ENCODE measurements at places on chromosomes 12 and 14. TPM values are rescaled to one million over a fixed set of nuclear protein-coding genes. Genes with fewer than 3 reads are reported as not detected.

The RBP5 gene
- not detected for total RNA-seq

The RASAL1 gene
- total RNA-seq: not detected

The ZNF891 gene
- total RNA-seq: 1.1 TPM

The BMAL2 gene
- total RNA-seq: 1.6 TPM

The AQP2 gene
- 0.83 TPM for total RNA-seq

The SLC4A8 gene
- total RNA-seq: 0.28 TPM

The TMBIM4 gene
- 107 TPM for total RNA-seq

The PLCZ1 gene
- not detected for total RNA-seq

- DNase-seq: no peak
These were observed 36.1 kb upstream of the CRY1 start for GRCh38 chr12:107129315-107129930.

DNA sequence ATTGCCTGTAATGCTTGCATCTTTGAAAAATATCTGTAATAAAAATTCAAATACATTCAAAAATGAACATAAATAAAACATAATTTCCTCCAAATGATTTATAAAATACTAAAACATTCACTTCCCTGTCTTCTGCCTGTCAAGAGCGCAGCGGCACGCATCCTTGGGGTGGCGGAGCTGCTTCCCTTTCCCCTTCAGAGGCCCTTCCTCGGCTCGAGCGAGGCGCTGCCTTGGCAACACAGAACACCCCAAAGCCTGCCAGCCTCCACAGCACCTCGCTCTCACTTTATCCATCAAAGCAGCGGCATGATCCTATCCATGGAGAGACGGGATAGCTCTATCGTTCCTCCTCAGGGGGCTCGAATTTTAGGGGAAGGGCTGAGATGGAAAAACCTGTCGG is 146.2 kb downstream of the GXYLT1 start:
- no peak for DNase-seq

- DNase-seq: no peak
These were observed 32.3 kb upstream of the RAD51AP1 start for GRCh38 chr12:4506430-4506829.

DNA sequence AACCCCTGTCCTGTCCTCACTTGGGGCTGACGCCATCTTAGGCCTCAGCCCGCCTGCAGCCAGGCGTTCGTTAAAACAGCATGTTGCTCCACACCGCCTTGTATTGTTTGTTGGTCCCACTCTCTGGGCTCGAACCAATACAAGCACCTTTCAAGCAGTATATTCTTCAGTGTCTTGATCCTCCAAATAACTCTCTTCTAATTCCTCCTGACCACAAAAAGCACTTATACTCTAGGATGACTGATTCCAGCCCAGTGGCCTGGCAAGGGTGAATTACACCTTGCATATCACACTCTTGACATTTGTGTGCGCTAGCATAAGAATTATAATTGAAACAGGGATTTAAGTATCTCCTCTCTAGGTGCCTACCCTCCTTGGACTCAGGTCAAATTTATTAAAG is 7.1 kb downstream of the CCER1 start:
- DNase-seq: no peak

DNA sequence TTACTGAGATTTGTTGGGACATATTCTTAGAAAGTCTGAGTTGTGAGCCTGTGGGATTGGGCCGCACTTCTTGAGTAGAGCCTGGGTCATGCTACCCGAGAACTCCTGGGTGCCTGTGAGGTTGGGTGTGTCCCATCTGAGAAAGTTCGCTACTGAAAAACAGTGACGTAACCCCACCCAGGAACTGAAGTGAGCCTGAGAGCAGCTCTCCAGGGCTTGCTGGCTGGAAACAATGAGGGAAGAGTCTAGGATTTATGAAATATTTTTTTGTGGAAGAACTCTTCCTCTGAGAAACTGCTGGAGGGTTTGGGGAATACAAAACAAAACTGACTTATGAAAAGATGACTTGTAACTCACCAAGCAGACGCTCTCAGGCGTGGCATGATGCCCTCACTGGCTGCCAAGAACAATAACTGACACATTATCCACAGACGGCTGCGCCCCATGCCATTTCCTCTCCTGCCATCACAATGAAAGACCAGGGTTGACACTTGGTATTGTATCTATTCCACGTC is 69.2 kb downstream of the RASSF3 start:
- DNase-seq: peak; percentile 88

- no peak for DNase-seq
These were observed 2.2 kb downstream of the AMN1 start for GRCh38 chr12:31726575-31726974.

- no peak for DNase-seq
These were observed 145.5 kb upstream of the IGF1 start for GRCh38 chr12:102625819-102626218.

DNA sequence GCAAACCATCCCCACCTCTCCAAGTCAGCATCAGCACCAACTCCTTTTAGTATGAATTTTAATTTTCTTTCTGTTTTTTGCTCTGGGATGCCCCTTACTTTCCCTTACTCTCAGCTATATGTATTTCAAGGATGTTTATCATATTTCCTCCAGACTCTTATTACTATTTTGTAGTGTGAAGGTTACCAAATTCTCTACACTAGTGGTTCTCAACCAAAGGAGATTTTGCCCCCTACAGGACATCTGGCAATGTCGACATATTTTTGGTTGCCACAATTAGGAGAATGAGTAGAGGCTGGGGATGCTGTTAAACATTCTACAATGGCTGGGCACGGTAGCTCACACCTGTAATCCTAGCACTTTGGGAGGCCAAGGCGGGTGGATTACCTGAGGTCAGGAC is 29.1 kb upstream of the SOS2 start:
- DNase-seq: no peak

GRCh38 chr14:50321009-50321660 is 9.0 kb downstream of the DMAC2L start:
- DNase-seq: no peak

DNA sequence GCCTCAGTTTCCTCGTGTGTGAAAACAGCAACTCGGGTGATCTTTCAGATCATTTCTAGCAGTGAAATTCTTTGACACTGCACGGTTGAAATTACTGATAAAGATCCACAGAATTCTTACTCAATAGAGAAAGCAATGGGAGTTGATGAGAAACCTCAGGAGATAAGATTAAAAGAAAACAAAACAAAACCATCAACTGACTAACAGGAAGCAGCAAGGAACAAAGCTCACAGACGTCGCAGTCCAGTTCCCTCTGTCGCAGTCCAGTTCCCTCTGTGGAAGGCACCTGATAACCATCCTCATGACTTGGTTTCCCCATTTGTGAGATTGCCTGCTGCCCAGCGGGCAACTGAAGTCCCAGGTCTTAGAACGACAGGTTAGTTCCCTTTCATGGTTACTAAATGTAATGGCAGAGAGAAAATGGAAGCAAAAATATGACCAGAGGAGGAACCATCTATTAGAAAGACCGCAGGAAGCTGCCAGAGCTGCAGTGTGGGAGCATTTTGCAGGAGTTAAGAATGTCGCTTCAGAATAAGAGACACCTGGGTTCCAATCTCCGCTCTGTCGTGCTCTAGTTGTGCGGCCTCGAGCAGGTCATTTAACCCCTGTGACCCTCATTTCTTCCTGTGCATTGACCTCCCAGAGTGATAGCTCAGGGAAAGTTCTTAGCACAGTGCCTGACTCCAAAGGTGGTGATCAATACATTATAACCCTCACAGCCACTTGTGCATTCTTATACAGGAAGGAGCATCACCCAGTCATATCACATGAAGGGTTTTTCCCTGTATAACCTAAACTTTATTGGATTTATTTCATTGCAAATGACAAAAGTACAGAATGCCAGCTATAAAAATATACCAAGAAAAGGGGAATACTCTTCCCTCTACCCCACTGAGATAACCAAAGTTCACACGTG is 5.1 kb upstream of the MED13L start:
- DNase-seq: no peak

GRCh38 chr14:99271221-99271941 is 616 bp downstream of the BCL11B start:
- DNase-seq: no peak

GRCh38 chr12:6461401-6462233 is 8.9 kb downstream of the VAMP1 start:
- peak; percentile 64 for DNase-seq

DNA sequence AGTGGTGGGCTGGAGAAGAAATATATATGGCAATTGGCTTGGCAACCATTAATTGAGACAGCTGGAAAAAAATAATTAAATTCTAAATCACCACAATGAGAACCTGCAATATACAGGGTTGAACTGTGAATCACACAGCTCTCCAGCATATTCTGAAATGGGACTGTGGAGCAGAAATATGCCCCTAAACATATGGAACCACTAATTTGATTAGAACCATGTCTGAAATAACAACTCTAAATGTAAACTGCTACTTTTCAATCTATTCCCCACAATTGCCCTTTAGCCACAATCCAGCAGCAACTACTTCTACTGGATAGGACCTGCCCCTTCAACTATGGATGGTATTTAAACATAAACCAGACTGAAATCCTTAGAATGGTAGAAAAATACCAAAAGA is 330.4 kb downstream of the TRHDE start:
- DNase-seq: no peak

GRCh38 chr12:64667793-64668192 is 57.5 kb downstream of the RASSF3 start:
- DNase-seq: no peak

DNA sequence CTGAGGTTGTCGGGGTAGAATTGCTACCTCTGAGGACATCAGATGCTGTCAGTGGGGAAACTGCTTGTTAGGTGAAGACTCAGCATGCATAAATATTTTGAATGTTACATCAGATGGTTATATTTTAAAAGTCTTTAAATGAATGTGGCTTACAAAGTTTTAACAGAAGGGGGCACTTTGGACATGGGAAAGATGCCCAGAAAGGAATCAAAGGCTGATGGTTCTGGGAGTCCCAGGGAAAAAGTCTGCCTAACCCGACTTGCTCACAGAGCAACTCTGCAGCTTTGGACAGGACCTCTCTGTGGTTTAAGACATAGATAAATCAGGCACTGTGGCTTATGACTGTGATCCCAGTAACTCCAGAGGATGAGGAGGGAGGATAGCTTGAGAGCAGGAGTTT is 474.9 kb downstream of the ATP23 start:
- DNase-seq: no peak

DNA sequence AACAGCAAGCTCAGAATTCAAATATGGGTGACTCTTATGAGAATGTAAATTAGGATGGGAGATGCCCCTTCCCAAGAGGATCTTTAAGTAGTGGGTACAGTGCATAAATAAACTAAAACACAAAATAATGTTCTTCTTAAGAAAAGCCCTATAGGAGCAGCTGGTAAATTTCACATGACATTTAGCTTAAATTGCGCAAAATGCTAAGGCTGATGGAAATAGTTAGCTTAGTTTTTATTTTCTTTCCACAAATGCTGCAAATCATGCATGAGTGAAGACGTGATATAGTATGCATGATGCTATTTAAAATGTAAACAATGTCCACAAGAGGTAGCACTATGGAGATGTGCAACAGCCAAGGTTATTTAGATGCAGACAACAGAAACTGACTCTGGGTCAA is 328.1 kb downstream of the ATP23 start:
- no peak for DNase-seq

Data from right atrium auricular region (tissue), 2 donors.